Effector memory CD8-positive, alpha-beta T cell (primary cell): ENCODE measurements at places on chromosomes 16 and 17.

DNA sequence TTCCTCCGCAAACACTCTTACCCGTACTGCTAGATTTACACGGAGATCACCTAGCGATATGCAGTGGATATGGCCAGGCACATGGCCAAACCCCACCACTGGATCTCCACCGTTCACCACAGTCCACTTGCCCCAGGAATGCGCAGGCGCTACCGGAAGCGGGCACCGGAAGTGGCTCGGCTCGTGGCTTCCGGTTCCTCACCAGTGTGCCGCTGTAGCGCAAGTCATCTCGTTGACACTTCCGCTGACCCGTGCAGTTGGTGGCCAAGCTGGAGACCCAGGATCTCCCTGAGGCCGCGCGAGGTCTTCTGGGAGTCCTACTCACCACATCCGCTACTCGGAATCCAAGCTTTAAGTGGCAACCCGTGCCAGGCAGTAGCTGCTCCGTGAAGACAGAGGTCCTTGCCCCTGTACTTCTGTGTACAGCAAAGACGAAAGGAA lies 11.5 kb downstream of the ZNF597 start:
- DNase-seq: peak; percentile 43

DNA sequence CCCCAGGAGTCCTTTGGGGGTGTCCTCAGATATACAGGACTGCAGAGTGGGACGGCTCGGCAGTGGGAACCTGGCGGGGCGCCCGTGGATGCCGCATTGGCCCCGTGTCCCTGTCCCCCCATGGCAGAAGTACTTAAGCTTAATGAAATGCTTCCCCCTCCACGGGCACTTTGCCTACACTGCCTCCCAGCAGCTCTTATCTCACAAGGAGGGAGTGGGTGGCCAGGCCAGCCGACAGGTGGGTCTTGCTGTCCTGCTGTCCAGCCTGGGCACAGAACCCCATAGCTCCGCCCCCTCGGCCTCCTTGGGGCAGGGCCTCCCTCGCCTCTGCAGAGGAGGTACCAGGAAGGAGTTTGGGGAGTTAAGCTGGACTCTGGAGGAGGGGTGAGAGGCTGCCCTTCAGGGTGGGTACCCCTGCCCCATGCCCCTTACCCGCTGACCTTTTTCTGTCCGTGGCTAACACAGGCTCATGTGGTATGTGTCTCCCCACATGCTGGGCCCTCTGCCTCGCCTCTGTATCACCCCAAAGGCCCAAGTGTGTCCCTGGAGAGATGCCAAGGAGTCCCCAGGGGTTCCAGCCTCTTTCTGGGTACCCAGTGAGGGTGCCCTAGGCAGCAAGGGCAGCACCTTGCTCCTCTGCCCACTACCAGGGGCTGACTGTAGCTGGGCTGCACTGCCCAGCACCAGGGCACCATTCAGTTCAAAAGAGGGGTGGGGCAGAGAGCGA lies 8.7 kb downstream of the THRA start:
- no peak for DNase-seq

DNA sequence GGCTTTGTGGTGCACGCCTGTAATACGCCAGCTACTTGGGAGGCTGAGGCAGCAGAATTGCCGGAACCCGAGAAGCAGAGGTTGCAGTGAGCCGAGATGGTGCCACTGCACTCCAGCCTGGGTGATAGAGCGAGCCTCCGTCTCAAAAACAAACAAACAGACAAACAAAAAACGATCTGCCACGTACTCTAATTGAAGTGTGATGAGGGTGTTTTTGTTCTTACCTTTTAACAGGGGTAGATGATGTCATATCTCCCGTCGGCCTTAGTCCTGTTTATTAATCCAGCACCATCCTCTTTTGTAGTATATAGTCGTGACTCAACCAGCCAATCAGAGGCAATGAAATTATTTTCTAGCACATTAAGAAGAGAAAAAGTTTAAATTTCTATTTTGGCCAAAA lies 58.5 kb downstream of the IQCK start:
- DNase-seq: no peak

DNA sequence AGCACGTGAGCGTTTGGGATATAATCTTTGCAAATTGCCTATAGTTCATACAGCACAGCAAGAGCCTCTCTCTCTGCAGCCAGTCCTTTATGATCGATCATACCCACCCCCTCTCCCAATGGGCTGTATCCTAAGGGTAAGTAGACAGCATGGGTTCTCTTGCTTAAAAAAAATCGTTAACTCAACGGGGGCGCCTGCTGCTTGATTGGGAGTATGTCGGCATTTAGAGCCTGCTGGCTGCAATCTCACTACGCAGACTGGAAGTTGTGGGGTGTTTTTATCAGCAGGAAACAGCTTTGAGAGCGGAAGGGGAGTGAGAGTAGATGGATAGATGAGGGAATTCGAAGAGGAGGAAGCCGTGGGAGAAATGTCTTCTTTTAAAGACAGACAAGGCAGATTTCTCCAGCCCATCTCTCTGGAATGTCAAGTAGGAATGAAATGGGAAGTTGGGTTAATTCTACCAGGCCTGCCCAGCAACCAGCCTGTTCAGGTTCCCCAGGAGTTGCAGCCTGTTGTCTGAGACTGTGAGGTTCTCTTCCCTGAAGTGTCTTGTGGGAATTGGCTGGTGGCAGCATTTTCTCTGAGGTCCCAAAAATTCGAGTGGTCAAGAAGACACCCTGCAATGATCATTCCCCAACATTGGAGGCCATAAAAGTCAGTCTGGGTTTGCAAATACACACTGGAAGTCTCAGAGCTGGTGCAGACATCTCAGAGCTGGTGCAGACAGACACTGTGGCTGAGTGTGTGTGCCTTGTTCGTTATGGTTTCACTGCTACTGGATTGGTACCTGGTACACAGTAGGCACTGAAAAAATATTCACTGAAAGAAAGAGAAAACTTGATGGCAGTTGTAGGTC lies 65.6 kb downstream of the PRKCB start:
- DNase-seq: no peak

DNA sequence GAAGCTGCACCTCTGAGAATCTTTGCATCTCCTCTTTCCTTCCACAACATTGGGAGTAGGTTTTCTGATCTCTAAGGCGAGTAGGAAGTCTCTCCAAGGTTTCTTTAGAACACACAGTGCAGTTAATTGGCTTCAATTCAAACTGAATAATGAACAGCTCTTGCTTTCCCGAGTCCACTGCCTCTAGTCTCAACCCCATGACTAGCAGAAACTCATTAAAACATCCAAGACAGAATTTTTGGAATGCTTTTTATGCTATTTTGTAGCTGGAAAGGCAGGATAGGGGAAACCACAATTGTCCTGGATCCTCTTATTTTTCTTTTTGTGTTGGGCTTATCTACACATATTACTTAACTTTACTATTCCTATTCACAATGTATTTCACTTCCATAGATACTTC lies 206.6 kb downstream of the CDH8 start:
- no peak for DNase-seq

DNA sequence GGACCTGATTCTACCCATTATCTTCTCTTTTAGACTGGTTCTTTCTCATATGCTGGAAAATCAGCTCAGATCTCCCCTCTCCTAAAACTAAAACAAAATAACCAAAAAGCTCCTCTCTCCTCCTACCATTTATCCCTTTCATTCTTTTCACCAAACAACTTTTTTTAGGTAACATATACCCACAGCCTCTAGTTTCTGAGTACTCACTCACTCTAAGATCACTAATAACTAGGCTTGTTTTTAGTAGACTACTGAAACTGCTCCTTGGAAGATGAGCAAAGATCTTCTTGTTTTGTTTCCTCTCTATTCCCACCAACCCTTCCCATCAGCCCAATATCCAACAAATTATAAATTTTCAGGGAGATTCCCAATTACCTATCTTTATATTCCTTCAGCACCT lies 129.0 kb downstream of the SKAP1 start:
- DNase-seq: no peak

DNA sequence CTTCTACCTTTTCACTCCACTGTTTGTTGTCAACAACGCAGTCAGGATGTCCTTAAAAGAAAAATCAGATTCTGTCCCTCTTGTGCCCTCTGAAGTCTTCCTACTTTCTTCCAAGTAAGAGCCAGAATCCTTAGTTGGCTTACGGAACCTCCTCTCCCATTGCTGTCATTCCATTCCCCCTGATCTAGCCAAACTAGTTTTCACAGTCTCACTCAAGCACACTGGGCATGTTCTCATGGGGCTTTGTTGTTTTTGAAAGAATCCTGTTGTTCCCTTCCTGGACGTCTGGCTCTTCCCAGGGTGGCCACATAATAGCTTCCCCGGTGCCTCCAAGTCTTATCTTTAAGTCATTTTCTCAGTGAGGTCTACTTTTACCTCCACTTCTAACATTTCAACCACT lies 158.6 kb upstream of the ELAC2 start:
- DNase-seq: no peak

DNA sequence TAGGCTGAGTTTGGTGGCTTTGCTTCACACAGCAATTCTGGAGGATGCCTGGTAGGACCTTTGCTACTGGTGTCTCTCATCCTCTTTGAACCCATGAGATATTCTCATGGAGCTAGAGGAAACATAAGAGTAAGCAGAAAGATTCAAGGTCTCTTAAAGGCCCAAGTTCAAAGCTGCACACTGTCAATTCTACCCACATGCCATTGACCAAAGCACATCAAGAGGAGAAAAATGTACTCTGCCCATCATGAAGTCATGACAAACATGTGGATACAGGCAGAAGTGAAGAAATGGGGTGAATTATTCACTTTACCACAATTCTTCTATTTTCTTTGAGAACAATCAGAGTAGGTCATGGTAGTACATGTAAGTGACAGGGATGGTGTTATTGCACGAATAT lies 13.1 kb downstream of the SKA2 start:
- no peak for DNase-seq

GRCh38 chr17:27511168-27511883 lies 55.1 kb downstream of the KSR1 start:
- no peak for DNase-seq

GRCh38 chr16:81172769-81173658 lies 65.5 kb upstream of the BCO1 start:
- no peak for DNase-seq

DNA sequence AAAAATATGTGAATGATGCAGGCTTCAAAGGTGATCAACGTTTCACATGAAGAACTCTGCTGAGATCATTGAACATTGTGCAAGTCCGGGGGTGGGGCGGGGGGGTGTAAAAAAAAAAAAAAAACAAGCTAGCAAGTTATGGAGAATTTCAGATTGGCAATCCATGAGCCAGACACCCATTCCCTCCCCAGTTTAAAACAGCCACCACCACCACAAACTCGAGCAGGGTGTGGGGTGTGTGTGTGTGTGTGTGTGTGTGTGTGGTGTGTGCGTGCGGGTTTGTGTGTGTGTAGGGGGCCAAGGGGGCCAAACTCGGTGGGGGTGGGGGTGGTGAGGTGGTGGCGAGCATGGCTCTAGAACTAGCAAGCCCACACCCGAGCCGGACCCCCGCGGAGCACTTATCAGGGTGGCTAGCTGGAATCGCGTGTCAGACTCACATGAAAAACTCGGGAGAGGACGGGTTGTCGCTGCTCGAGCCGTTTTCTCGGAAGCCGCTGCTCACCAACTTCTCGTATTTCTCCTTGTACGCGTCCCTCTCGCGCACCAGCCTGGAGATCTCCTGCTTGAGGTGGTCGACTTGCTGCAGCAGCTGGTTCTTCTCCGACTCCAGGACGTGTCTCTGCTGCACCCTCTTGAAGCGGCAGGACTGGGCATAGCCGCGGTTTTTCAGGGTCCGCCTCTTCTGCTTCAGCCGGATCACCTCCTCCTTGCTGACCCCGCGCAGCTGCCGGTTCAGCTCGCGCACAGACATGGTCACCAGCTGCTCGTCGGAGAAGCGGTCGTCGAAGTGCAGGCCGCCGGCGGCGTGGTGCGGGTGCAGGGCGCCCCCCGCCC lies 2.0 kb downstream of the MAF start:
- peak; percentile 31 for DNase-seq

DNA sequence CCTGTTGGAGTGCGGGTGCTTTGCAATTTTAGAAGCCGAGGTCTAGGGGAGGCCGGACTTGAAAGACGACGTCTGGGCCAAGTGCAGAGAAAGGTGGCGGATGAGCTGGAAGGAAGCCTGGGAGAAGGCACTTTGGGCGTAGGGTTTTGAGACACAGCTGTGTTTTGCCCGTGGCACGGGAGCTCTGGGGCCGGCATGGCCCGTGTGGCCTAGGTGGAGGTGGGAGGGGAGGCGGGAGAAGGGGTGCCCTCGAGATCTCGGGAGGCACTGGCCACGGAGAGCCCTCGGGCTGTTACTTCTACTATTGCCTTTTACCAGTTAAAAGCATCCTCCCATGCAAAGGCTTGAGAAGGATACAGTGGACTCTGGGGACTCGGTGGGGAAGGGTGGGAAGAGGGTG lies 161.9 kb downstream of the FOXL1 start:
- DNase-seq: no peak

GRCh38 chr17:67285360-67285759 lies 40.4 kb upstream of the HELZ start:
- no peak for DNase-seq

DNA sequence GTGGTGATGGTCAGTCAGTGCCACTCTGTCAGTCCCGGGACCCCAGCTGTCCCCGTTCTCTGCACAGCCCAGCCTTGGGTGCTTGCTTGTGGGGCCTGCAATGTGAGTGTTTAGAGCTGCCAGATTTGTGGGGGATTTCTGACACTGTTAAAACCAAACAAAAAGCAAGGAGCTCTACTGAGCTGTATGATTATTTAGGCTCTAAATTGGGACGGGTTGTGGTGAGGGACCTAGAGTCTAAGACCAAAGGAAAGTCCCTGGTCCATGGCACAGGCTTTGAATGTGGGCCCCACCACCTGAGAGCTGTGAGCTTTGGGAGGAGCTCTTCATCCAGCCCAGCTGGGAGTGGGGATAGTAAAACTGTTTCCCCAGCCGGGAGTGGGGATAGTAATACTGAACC lies 63.3 kb downstream of the KSR1 start:
- DNase-seq: no peak

DNA sequence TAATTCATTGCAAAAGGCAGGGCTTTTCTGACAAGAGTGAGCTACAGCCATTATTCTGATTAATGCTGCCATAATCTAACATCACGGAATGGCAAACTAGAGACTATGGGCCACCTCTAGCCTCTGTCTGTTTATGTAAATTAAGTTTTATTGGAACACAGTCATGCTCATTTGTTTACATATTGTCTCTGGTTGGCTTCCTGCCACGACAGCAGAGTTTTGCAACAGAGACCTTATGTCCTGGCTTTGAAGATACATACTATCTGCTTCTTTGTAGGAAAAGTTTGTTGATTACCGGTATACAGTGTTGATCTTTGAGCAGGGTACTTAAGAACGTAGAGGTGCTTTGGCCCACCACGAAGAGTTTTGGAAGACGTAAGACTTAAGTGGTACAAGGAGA lies 715.9 kb upstream of the RBFOX1 start:
- no peak for DNase-seq

GRCh38 chr17:49117587-49118230 lies 14.9 kb upstream of the B4GALNT2 start:
- no peak for DNase-seq
